ENCODE measurements at places on chromosomes 4 and X.
A peak's percentile ranks its signal among the peaks of the same experiment; 100 is the strongest.

DNA sequence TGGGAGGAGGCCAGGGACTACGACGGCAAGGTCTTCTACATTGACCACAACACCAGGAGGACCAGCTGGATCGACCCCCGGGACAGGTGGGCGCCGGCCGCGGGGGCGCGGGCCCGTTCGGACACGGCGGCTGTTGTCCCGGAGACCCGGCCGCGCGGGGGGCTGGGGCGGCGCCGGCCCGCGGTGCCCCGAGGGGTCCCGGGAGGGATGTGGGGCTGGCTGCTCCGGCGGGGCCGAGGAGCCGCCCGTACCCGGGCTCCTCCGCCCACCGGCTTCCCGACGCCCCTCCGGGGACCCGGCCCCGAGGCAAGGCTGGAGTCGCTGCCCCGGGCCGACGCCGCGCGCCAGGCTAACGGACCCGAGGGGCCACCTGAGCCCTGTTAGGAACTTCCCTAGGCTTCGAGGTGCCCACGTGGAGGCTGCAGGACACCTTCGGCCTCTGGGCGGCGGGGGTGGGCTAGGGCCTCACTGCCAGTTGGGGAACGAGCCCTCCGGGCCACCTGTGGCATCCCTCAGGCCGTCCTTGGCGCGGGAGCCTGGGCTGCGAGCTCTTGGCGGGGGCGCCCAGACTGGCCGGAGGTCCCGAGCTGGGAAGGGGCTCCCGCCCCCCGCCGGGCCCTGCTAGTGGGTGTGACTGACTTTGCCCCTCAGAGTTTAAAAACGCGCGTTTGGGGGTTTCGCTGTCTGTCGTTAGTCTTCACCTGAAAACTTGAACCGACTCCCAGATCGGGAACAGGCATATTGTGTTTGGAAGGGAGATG, 660 bp downstream of the WWC2 start:
- peak overlapping the region; percentile 77 for H3K4me3 ChIP-seq
- H3K27ac ChIP-seq: peak overlapping the region; percentile 74
- H3K27me3 ChIP-seq: no peaks in the 10 kb centered on the region
- no peaks in the 10 kb centered on the region for H3K36me3 ChIP-seq
- peak; percentile 90 for DNase-seq

DNA sequence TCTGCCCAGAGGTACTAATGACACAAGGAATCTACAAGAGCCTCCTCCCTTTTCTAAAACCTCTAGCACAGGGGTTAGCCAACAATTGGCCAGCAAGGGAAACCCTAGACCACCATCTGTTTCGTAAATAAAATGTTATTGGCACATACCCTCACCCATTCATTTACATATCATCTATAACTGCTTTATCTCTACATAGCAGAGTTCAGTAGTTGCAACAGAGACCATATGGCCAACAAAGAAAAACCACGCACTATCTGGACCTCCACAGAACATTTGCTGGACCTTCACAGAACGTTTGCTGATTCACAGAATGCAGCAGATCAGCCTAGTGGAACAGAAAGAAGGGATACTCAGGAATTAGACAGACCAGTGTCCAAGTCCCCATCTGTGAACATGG, 9.4 kb downstream of the SLC2A9 start:
- no peak for DNase-seq
- peaks cover 14% of the 10 kb centered on the region for H3K4me1 ChIP-seq
- H3K27me3 ChIP-seq: peaks cover 15% of the 10 kb centered on the region
- no peak overlapping the region for H3K4me3 ChIP-seq
- no peak overlapping the region for H3K27ac ChIP-seq

DNA sequence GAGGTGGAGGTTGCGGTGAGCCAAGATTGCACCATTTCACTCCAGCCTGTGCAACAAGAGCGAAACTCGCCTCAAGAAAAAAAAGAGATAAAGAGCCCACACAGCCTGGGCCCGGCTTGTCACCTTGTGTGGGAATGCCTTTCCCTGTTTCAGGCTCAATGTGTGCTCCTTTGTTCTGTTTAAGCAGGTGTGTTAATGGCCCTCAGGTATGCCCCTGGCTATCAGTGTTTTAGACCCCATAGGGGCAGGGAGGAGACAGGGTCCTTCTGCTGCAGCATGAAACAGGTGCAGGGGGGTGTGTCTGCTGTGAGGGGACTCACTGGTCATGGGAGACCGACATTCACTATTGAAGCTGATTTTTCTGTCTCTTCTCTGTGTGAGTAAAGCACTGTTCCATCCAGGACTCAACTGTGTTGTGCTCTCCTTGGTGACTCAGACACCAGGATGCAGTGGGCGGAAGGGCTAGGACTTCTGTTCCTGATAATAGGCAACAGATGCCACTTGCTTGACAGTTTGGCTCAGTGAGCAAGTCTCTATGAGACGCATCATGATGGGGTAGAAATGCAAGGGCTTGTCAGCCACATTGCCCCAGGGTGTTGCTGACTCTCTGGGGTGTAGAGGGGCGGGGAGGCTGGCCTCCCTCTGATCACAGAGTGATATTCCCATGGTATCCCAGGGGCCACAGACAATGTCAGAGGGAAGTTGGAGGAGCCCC, 15.6 kb upstream of the LAP3 start:
- peaks cover 5% of the 10 kb centered on the region for H3K4me1 ChIP-seq
- DNase-seq: no peak
- peaks cover 3% of the 10 kb centered on the region for H3K27me3 ChIP-seq
- H3K36me3 ChIP-seq: no peaks in the 10 kb centered on the region

DNA sequence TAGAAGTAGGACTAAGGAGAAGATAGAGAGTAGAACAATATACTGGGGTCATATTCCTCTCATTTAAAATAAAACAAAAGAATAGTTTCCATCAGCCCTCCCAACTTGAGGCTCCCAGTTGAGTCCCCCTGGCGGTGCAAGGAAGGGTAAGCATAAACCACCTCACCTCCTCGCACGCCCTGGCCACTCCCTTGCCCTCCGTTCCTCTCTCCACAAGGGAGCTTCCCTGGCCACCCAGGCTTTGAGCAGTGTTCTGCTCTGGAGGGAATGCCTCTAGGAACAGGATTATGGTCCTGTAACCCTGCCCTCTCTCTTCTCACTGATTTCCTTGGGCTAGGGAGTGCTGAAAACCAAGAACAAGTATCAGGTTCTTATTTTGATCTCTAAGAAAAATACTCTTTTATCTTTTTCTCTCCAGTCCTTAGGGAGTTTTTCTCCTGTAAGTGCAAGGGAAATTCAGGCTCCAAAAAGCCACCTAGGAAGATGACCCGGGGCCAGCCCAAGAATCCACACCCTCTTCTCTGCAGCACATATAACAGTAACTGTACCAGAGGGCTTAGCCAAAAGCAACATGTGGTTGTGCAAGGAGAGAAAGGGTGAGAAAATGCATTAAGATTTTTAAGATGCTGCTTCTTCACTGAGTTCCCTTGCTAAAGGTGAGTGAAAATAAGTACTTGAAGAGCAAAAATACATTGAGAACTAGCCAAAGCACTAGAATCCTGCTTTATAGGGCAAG, 69.9 kb downstream of the USP38 start:
- H3K27ac ChIP-seq: no peak overlapping the region
- H3K36me3 ChIP-seq: no peaks in the 10 kb centered on the region
- no peak overlapping the region for H3K4me3 ChIP-seq
- H3K4me1 ChIP-seq: peaks cover 44% of the 10 kb centered on the region

- no peak overlapping the region for H3K27ac ChIP-seq
- no peaks in the 10 kb centered on the region for H3K4me1 ChIP-seq
- no peaks in the 10 kb centered on the region for H3K27me3 ChIP-seq
- peaks cover 8% of the 10 kb centered on the region for H3K36me3 ChIP-seq
Measured at GRCh38 chr4:183229397-183229796, 90.7 kb downstream of the CLDN22 start.

DNA sequence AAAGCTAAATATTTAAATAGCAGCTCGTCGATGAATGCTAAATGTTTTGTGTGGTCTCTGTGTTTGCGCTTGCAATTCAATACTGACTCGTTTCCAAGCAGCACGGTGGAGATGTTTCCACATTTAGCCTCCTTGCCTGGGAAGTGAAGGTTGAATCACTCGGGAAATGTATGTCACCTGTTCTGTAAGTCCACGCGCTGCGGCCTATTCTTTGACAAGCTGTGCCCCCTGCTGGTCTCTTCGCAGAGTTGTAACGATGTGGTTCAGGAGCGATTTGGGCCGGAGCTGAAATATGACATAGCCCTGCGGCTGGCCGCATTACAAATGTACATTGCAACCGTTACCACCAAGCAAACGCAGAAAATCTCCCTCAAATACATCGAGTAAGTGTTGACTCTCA, 89.6 kb upstream of the PRPS2 start:
- peaks cover 4% of the 10 kb centered on the region for H3K27me3 ChIP-seq
- H3K4me1 ChIP-seq: peaks cover 2% of the 10 kb centered on the region
- no peak overlapping the region for H3K4me3 ChIP-seq
- DNase-seq: no peak
- no peaks in the 10 kb centered on the region for H3K36me3 ChIP-seq

GRCh38 chr4:81215931-81216330, 909 bp upstream of the PRKG2 start:
- peaks cover 38% of the 10 kb centered on the region for H3K27me3 ChIP-seq
- H3K4me3 ChIP-seq: no peak overlapping the region
- no peak overlapping the region for H3K27ac ChIP-seq
- H3K4me1 ChIP-seq: peaks cover 11% of the 10 kb centered on the region

DNA sequence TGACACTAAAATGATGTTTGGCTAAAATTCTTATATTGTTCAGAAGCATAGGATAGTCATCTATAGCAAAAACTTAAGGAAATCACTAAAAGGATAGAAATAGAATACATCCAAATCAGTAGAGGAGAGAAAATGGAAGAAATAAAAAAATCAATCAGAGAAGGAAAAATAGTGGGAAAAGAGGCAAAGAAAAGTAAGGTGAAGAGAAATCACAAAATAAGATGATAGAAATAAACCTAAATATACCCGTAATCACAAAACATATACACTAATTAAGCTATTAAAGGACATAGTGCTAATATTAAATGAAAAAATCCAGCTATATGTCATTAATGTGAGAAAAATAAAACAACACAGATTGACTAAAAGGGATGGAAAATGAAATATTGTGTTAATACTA, 6.3 kb downstream of the PGRMC2 start:
- H3K27ac ChIP-seq: peak overlapping the region; percentile 13
- peaks cover 5% of the 10 kb centered on the region for H3K36me3 ChIP-seq
- DNase-seq: no peak
- no peaks in the 10 kb centered on the region for H3K27me3 ChIP-seq

- H3K4me1 ChIP-seq: peaks cover 28% of the 10 kb centered on the region
- no peak overlapping the region for H3K27ac ChIP-seq
- no peak overlapping the region for H3K4me3 ChIP-seq
- peaks cover 2% of the 10 kb centered on the region for H3K36me3 ChIP-seq
- DNase-seq: no peak
Measured at GRCh38 chrX:7117587-7117986, 29.9 kb upstream of the STS start.

- no peak for DNase-seq
- H3K27ac ChIP-seq: peak overlapping the region; percentile 93
- peaks cover 64% of the 10 kb centered on the region for H3K4me1 ChIP-seq
- H3K36me3 ChIP-seq: no peaks in the 10 kb centered on the region
- peak overlapping the region; percentile 39 for H3K4me3 ChIP-seq
- no peaks in the 10 kb centered on the region for H3K27me3 ChIP-seq
Measured at GRCh38 chr4:158809611-158810486, 41.0 kb downstream of the FNIP2 start.

DNA sequence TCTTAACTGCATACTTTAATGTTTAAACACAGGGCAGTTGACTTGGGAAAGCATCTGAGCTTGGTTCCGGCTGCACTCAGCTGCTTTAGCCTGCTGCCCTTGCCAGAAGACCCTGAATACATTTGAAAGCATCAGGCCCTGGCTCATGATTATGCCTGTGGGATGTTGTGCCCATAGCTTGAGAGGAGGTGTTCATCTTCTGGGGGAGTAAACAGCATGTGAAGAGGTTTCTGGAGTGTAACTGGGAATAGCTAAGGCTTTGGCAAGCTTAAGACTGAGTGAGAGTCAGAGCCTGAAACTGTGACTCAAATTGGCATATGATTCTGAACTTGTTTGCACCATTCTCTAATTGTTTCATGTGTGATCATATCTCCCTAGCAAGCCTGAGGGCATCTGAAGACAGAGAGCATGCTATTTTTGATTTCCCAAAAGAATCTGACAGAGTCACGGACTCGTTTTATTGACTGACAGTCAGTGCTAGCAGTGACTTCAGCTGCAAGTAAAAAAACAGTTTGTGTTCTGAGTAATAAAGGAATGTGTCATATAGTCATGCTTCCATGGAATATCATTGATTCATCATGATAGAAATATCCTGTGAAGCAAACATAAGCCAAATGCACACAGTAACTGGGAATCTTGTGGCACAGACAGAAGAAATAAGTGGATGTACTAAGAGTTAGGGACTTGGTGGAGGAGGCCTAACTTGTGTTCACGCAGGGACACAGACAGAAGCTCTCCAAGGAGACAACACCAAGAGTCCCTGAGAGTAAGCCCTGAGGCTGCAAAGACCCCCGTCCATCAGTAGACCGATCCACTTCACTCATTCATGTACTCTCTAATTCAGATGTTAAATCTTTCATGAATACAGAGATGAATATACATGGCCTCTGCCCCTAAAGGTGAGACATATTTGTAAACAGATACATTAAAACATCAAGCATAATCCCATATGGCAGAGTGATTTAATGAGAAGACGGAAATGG, 100.7 kb downstream of the SYNPO2 start:
- peak overlapping the region; percentile 91 for H3K27ac ChIP-seq
- H3K36me3 ChIP-seq: no peaks in the 10 kb centered on the region
- no peak for DNase-seq
- no peaks in the 10 kb centered on the region for H3K27me3 ChIP-seq

DNA sequence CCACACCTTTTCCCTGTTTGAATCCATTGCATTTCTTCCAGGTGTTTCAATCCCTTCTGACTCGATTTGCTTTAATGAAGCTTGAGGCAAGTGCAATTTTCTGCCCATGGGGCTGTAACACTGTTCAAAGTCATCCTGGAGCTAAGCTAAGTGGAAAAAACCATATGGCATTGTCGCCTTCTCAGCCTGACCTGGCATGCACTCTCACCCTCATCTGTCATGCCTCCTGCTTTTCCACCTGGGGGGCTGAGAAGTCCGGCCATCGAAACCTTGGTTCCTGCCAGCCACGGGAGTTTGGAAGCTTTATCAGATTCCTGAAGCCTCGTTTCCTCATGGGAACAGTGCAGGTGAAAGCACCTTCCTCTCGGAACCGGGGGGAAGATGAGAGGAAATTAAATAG, 38.2 kb downstream of the WFS1 start:
- peaks cover 5% of the 10 kb centered on the region for H3K27me3 ChIP-seq
- no peak for DNase-seq
- no peak overlapping the region for H3K4me3 ChIP-seq
- H3K36me3 ChIP-seq: peaks cover 10% of the 10 kb centered on the region
- no peaks in the 10 kb centered on the region for H3K4me1 ChIP-seq
- no peak overlapping the region for H3K27ac ChIP-seq

DNA sequence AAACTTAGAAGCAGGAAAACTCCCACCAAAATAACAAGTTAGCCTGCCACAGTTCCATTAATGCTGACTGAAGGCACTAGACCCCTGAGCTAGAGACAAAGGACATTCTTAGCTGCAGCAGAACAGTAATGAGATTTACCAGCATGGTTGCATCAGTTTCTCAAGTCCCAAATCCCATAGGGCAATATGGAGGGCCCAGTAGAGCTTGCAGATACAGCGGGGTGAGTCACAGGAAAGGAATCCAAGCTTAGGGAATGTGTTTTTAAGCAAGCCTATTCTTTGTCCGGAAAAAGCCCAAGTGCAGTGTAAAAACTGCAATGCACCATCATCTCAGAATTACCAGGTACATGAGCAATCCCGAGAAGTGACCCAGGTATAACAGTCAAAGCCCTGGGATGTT, 51.3 kb upstream of the EXOC1L start:
- peaks cover 23% of the 10 kb centered on the region for H3K4me1 ChIP-seq
- no peaks in the 10 kb centered on the region for H3K27me3 ChIP-seq
- no peak for DNase-seq
- H3K36me3 ChIP-seq: no peaks in the 10 kb centered on the region
- H3K4me3 ChIP-seq: no peak overlapping the region
